ENCODE measurements at places on chromosomes 7 and 10.

- no peak for DNase-seq
Observed at GRCh38 chr10:123153486-123154091, 613 bp upstream of the BUB3 start.

DNA sequence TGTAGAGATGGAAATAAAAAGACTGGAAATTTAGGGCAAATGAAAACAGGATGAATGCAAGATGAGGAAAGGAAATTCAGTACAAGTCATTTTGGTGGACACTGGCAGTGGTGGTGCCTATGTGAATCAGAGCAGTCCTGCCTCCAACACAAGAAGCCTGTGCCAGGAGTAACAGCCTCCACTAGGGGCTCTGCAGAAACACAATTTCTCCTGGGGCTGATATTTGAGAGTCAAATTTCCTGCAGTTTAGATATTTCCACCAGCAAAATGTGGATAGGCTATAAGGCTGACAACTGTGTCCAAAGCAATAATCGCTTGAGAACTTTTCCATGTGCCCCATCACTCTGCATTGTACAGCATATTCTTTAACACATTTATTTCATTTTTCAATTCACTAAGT, 4.7 kb upstream of the PLXDC2 start:
- DNase-seq: no peak

GRCh38 chr7:92266415-92267241, 20.9 kb downstream of the ANKIB1 start:
- no peak for DNase-seq

GRCh38 chr7:80372415-80372814, 139.4 kb downstream of the GNAT3 start:
- no peak for DNase-seq

- no peak for DNase-seq
Observed at GRCh38 chr10:132359305-132360040, 27.5 kb downstream of the LRRC27 start.

GRCh38 chr10:95758351-95759025, 2.5 kb downstream of the ENTPD1 start:
- DNase-seq: no peak

DNA sequence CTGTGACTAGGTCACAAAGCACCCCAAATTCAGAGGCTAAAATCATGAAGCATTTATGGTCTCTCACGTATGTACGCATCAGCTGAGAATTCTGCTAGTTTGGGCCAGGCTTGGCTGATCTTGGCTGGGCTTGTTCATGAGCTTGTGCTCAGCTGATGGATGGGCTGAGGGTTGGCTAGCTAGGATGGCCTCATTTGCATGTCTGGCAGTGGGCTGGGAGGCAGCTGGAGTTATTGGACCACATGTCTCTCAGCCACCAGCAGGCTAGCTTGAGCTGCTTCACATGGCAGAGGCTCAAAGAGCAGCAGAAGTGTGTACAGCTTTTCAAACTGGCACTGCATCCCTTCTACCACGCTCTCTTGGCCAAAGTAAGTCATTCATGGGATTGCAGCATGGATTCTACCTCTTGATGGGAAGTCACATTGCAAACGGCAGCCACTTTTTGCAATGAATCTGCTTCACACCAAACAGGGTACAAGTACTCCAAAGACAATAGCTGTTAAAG, 770.3 kb downstream of the TYW1 start:
- DNase-seq: no peak

GRCh38 chr10:26890956-26891355, 30.2 kb upstream of the ABI1 start:
- no peak for DNase-seq

GRCh38 chr7:47453093-47454061, 128.5 kb downstream of the TNS3 start:
- DNase-seq: no peak

DNA sequence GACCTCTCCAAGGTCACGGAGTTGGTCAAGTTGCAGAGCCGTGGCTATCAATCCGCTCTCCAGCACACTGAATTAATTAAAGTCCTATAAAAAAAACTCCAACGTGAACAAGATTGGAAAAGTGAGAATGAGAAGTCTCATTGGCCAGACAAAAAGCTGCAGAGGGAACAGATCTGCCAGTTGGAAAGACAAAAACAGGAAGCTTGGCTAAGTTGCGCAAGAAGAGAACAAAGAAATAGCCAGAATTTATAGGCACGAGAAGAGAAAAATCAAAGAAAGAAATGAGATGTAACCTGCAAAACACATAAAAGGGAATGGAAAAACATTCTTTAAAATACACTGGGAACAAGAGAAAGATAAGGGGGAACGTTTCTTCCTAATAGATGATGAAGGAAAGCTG, 45.7 kb upstream of the CRTAC1 start:
- no peak for DNase-seq

DNA sequence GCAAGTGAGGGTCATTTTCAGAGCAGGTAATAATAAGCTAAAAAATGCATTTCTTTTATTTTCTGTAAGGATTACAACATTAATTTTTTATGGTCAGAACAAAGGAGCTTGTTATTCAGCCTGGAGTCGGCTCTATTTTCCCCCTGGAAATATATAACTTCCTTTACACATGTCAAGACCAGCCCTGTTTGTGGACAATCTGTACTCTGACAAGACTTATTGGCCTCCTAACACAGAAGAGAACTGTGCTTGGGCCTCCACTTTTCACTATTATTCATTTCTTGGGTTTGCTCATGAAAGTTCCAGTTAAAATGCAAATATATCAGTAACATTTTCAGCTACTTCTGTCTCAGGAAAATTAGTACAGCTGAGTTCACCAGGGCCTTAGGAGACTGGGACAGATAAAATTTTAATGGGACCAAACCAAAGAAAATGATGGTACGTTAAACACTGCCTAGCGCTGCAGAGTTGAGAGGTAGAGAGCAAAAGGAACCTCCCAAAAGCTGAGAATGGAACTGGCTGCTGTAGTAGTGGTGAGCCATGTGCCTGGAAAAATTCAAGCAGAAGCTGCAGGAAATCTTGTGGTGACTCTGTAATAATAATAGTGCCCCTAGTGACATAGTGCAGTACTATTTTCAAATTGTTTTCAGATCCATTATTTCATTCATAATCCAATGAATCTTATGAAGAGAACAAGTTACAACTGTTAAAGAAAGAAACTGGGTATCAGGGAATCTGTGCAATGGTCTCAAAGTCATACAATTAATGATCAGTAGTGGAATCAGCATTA, 227.2 kb upstream of the KIAA1217 start:
- DNase-seq: no peak

DNA sequence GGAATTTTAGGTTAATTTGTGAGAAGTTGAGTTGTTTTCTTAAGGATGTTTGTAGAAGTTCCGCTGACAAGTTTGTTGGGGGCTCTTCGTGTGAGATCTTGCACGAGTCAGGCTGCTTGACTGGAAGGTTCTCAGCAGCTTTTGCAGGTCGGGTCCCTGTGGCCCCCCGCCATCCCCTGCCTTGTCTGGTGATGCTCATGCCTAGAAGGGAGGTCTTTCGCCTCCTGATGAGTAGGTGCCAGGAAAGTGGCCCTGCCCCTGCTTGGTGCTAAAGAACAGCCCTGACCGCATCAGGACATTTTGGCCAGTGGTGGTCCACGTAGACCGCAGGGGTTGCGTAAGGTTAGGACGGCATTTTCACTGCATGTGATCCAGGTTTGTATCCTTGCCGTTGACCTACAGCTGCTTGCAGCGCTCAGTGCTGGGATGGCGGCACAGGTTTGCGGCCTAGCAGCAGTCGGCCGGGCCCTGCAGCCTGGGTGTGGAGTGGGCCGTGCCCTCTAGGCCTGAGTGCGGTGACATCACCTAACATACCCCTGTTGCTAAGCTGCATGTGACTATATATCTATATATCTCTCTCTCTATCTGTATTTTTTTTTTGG, 62.4 kb downstream of the DNAJB6 start:
- DNase-seq: no peak

GRCh38 chr7:129468547-129468946, 33.8 kb upstream of the SMKR1 start:
- DNase-seq: no peak

GRCh38 chr7:142626420-142627035, 122.7 kb upstream of the PRSS1 start:
- DNase-seq: peak; percentile 67

DNA sequence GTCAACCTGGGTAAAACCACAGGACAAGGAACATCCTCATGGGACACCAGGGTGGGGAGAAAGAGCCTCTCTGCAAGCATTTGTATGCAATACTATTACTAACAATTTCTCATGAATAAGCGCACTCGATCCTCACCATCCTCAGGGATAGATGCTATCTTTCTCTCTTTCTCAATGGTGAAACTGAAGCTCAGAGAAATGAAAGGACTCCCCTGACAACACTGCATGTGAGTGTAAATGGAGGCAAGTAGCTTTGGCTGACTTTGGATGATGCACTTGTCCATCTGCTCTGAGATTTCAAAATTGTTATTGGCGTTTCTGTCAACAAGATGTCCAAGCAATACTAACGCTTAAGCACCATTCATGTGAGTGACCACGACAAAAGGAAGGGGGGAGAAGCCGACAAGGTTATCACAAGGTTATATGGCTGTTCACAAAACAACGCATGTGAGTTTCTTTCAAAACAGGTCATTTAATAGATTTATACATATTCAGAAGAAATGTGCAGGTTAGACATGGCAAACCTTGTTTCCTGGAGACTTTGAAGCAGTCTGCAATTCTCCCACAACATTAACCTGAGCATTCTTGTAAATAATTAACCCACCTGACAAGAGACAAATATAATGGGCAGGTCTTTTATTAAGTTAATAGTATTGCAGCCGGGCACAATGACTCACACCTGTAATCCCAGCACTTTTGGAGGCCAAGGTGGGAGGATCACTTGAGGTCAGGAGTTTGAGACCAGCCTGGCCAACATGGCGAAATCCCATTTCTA, 54.0 kb downstream of the IFIT5 start:
- DNase-seq: no peak

DNA sequence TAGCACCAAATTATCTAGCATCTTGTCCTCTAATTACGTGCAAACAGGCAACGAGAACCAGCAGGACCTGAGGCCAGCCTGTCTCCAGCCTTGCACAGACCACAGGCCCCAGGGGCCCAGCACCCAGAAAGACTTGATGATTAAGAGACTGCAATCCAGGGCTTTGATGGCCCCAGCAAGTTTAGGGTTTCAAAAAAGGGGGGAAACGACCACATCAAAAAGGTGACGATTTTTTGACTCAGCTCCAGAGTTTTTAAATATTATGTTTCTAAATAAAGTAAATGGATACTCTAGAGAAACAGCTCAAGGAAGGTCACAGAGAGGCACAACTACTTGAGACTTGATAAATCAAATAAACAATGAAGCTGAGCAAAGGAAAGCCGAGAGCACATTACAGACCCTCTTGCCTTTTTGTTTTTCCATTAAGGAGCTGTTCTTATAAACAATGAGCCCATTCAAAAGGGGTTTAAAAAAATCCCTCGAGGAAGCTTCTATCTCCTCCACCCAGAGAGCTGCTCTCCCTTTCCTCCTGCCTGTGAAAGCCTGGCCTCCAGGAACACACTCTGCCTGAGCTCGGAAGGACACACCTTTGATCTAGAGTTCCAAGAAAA, 44.1 kb downstream of the GLI3 start:
- DNase-seq: no peak

GRCh38 chr10:24306507-24306875, 97.6 kb downstream of the KIAA1217 start:
- DNase-seq: no peak

GRCh38 chr10:129533281-129533680, 66.2 kb downstream of the MGMT start:
- no peak for DNase-seq

- no peak for DNase-seq
Observed at GRCh38 chr10:30373596-30374327, 24.7 kb upstream of the MTPAP start.

DNA sequence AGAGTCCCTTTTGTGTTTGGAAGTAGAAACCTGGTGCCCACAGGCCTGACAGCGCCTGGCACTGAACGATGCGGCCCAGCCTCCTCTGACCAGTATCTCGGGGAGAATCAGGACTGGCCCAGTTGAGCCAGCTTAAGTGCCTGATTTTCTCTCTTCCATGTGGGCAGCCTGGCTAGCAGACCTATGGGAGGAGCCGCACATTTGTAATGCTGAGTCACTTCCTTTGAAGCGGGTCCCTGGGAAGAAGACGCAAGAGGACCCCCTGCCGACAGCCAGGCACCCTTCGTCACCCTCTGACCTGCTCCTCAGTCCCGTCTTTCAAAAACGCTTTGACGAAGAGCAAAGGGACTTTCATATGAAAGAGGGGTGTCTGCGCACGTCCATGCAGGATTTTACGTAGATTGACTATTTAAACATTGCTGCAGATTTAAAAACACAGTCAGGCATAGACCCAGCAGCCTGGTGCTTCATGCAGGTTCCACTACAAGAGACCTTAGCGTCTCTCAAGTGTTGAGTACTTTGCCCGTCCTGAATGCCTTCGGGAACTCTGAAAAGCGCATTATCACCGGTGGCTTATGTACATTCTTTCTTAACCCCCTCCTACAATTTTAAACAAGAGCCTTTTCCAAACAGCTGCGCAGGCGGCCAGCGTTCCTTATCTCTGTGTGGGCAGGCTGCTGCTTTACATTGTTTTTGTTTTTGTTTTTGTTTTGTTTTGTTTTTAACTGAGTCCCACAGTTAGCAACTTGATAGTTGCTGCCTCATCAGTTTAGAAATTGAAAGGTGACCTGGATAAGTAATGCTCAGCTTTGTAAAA, 36.5 kb upstream of the AP5Z1 start:
- DNase-seq: no peak

DNA sequence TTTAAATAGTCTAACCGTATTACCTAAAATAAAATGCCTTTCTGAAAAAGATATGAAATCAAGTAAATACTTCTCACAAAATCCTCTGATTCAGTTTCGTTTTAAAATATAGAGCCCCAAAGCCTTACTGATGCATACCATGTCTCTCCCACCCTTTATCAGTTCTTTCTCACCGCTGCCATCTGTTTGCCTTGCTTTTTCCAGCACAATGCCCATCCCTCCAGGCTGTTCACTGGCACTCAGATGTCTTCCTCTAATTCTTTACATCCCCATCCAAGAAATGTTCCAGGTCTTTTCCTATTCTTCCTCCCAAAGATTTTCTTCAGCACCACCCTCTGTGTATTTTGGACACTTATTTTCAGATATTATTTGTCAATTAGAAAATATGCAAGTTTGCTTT, 116.5 kb upstream of the LRRN3 start:
- DNase-seq: no peak

DNA sequence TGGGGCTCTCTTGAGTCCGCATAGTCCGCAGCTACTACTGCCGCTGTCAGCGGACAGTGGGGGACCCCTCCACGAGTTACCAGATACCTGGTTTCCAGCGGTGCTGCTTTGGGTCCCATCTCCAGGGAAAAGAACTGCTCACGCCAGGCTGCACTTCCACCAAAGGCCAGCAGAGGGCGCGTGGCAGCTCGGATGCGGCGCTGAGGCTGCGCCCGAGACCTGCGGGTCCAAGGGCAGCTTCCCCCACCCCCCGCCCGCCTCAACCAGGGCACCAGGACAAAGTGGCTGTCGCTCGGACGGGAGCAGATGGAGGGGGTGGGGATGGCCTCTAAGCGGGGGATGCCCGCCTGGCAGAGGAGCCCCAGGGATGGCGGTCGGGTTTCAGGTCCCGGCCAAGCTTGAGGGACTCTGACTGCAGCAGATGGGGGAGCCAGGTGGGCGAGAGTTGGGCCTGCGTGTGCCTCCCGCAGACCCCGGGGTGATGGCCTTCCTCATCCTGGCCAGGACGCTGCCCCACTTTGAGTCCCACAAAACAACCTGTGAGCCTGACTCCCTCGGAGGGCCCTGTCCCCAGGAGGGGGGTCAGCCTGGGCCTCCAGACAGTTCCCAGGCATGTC, 23.8 kb upstream of the ZNF735 start:
- DNase-seq: peak; percentile 23

GRCh38 chr10:34704526-34705184, 110.4 kb downstream of the PARD3 start:
- DNase-seq: no peak

- DNase-seq: no peak
Observed at GRCh38 chr10:66151346-66151745, 774.5 kb upstream of the LRRTM3 start.

Data from activated T-cell treated with anti-CD3 and anti-CD28 coated beads for 4 hours (primary cell).